ENCODE measurements at places on chromosomes 1 and 21.

DNA sequence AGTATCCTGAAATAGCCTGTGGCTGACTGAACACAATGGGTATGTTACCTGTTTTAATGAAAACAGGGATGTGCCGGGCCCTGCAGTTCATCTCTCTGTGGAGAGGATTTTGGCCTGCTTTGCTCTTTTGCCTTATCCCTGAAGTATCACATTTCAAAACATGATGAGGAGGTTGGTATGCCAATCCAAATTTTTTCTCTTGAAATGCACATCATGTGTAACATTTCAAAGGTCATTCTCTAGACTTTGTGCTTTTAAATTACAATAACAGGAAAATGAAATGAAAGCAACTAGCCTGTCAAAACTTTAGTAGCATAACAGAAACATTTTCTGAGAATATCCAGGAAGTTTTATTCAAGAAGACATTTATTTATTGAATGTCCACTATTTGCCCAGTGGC is 118.9 kb downstream of the SLC44A5 start:
- no peak for DNase-seq

- no peak for DNase-seq
These were observed 69.1 kb upstream of the ABCG1 start for GRCh38 chr21:42149656-42150473.

GRCh38 chr1:171468120-171468750 is 17.1 kb upstream of the PRRC2C start:
- no peak for DNase-seq

- no peak for DNase-seq
These were observed 12.6 kb downstream of the CDKN2C start for GRCh38 chr1:50982611-50983010.

Data from activated naive CD4-positive, alpha-beta T cell treated with anti-CD3 and anti-CD28 coated beads, Interleukin-2, amount 50 U/mL, for 16 hours (primary cell).